ENCODE measurements at places on chromosomes 1 and 21.

GRCh38 chr1:172332230-172332629 is 88.3 kb upstream of the C1orf105 start:
- no peak for DNase-seq

GRCh38 chr1:5451671-5452070 is 540.6 kb downstream of the NPHP4 start:
- no peak for DNase-seq

DNA sequence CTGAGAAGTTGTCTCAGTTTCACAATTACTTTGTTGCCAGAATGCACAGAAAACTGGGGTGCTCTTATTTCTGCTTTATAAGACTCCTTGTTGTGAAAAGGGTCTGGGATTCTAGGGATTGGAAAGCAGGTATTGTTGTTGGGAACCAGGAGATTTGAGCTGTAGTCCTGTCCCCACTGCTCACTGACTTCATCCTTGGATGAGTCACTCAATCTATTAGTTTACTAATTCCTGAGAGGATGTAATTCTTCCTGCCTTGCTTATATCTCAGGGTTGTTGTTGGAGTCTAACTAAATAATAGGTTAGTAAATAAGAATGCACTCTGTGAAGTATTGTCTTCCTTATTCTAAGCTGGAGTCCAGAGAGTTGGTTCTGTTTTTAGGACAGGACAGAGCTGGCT is 172.5 kb upstream of the GALNT2 start:
- DNase-seq, result no peak

DNA sequence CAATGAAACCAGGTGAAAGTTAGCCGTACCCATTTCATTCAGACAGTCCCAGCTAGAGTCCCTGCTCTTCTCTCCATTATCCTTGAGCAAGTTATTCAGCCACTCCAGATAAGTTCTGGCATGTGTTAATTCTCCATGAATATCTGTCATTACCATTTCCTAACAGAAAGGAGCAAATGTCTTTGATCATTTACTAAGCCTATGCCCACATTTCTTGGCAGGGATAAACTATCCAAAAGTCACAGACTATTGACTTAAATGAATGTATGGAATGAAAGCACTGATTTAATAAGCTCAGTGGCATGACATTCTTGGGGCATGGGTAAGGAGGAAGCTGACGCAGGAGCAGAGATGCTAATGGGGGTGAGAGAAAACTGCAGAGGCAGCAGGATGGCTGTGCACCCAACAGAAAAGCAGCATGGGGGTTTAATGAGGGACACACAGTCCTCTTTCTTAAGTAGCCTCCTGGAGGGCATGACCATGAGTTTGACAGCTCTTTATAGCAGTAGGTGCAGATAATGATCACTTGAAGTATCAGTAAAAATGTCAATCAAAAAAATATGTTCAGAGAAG is 17.6 kb upstream of the DHCR24 start:
- no peak for DNase-seq

- DNase-seq, result no peak
Observed at GRCh38 chr1:204130178-204130577, 21.7 kb downstream of the ETNK2 start.

DNA sequence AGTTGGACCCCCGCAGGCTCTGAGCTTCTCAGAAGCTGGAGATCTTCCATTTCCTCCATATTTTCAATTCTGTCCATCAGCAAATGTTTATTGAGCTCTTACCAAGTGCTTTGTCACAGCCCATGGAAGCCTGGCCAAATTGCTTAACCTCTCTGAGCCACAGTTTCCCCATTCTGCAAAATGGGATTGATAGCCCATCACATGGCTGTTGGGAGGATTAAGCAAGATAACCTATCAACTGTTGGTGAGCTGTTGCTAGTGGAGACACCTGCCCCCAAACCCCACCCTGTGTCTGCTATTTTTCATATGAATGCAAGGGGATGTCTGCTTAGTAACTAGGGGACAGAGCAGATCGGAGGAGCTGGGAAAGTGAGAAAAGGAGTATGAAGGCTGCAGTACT is 38.3 kb downstream of the CD34 start:
- no peak for DNase-seq

DNA sequence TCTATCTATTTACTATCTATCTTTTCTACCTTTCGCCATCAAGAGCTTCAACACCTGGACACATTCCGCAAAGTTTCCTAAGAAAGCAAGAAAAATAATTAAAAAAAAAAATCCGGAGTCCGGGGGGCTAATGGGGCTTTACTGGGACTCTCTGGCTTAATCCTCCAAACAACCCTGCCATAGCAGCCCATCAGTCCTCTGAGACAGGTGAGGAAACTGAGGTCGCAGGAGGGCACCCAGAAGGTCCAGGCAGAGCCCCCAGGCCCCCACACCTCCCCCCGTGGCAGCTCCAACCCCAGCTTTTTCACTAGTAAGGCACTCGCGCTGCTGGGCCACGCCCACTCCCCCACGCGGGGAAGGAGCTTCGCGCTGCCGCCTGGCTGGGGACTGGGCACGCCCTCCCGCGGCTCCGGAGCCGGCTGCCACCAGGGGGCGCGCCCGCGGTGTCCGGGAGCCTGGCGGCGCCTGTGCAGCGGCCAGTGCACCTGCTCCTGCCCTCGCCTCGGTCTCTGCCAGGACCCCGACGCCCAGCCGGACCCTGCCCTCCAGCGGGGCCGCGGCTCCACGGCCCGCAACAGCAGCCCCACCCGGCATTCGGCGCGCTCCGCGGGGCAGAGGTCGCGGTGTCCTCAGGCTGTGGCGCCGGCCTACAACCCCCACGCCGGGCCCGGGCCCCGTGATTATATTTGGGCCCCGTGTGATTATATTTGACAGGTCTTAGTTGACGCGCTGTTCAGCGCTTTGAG is 54.1 kb upstream of the SAMD11 start:
- DNase-seq, result no peak

DNA sequence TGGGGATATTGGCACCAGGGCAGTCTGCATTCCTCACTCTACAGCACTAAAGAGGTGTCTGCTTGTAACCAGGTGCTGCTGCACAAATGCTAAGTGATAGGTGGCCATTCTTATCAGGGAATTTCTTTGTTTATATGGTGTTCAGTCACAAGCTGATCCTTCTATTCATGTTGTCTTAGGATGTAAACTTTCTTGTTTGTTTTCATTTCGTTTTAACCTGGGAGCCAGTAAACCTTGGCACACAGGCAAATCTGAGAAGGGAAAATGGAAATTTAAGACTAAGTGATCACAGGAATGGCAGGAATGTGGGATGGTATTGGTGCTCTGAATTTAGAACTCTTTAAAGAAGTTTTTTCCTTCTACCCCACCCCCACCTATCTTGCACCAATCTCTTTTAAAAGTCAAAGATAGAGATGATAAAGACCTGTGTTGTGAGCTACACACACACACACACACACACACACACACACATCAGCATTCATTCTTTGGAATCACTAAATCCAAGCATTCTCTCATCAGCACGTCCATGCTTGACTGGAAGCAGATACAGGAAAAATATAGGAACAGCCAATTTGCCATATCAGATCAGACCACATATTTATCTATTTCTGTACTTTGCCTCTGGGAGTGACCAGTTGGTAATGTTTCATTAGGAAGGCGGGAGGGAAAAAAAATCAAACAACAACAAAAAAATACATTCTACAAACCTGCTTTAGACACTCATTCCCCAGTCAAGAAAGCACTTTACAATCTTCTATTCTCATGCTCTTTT is 451.4 kb upstream of the ADGRL2 start:
- no peak for DNase-seq

Measured in cortex of kidney (tissue), 1 donor.